HT-29 (cell line): ENCODE measurements at places on chromosomes 13 and 19.

- DNase-seq = no peak
These were observed 147.0 kb upstream of the RNF113B start for GRCh38 chr13:98324105-98324504.

- DNase-seq = no peak
These were observed 121.9 kb upstream of the GJB6 start for GRCh38 chr13:20353973-20354372.

DNA sequence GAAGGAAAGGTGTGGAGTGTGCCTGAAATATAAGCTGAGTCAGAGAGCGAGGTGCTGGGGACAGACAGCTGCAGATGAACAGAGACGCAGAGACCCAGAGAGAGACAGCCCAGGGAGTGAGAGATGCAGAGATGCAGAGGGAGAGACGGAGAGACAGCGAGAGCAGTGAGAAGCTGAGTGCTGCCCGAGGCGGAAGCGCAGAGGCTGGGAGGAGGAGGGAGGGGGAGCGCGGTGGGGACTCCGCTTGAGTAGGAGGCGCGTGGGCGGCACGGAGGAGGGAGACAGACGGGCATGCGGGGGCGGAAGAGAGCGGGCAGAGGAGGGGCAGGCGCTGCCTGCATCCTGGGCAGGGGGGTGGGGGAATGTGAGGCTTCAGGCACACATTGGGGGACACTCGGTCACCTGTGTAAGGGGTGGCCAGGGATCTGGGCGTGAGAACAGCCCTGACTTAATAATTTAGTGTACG lies 25.7 kb downstream of the SLC8A2 start:
- no peak for DNase-seq

DNA sequence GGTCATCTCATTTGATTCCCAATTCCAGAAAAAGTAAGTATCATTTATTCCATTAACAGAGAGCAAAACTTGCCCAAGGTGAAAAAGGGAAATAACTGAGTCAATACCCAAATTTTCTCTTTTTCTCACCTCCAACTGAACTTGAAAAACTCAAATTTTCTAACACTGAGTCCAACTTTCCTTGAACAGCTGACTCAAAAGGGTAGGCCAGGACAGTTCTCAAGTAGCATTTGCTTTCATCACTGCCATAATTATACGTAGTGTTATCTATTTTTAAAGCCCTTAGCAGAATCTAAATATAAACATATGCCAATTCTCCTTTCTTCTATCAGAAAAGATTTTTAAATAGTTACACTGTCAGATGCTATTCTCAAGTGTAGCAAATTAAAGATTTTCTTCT lies 3.5 kb downstream of the N4BP2L2 start:
- no peak for DNase-seq
